ENCODE measurements at places on chromosomes 11 and 22.

DNA sequence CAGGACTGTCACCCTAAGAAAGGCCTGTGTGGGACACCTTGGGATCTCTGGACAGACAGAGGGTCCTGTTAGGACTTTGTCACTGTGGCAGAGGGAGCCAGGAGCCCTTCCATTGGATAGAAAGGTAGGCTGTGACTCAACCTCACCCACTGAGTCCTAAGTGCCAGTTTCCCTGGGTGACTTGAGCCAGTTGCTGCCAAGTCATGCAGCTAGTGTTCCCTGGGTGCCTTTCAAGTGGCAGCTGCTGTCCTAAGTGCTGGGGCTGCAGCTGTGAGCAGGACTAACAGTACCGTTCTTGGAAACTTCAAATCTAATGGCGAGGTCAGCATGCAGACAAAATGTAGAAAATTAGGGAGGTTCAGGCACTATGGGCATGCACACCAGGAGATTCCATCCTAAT lies 393.7 kb downstream of the TMEM135 start:
- no peak for DNase-seq

DNA sequence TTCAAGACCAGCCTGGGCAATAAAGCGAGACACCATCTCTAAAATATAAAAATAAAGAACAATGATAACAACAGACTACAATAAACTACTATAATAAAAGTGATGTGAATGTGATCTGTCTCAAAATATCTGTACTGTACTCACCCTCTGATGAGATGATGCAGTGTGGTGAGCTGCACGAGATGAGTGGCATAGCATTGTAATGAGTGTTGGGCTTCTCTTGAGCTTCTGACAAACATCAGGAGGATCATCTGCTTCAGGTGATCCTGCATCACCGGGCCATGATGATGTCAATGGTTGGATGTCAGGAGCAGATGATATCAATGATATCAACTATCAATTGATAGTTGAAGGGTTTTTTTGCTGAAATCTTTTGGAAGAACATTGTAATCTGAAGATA lies 52.4 kb upstream of the INCENP start:
- DNase-seq = no peak

DNA sequence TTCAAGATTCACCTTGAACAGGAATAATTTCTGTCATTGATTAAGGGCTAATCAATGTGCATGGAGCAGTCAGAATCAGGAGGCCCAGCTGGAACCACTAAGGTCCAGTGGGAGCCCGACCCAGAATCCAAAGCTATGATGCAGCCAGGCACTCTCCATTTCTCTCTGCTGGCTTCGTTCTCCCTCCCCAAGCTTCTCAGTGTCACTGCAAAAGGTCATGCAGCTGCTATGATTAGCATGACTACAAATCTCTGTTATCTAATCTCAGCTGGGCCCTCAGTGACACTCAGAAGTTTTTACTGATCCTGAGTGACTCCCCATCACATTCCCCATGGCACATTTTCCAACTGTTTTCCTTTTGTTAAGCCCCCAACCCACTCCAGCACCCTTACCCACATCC lies 31.1 kb upstream of the PRSS23 start:
- no peak for DNase-seq

- no peak for DNase-seq
Measured at GRCh38 chr11:125935056-125935455, 10.8 kb upstream of the VSIG10L2 start.

DNA sequence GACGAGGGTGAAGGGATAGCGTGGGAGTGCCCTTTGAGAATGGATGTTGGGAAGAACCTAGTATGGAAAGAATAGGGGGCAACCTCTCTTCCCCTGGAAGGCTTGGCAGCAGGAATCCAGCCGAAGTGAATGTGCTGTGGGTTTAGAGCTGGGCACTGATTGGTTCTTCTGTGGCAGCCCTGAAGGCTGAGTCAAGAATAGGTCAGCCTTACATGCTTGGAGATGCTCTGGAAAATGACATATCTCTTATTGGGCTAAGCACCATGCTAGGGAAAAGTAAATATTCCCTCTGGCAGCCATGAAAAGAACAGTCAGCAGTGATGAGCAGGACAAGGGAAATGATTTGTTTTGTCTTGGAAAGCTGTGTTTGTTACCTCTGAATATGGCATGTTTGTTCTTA lies 149.5 kb downstream of the COMMD9 start:
- DNase-seq = no peak

DNA sequence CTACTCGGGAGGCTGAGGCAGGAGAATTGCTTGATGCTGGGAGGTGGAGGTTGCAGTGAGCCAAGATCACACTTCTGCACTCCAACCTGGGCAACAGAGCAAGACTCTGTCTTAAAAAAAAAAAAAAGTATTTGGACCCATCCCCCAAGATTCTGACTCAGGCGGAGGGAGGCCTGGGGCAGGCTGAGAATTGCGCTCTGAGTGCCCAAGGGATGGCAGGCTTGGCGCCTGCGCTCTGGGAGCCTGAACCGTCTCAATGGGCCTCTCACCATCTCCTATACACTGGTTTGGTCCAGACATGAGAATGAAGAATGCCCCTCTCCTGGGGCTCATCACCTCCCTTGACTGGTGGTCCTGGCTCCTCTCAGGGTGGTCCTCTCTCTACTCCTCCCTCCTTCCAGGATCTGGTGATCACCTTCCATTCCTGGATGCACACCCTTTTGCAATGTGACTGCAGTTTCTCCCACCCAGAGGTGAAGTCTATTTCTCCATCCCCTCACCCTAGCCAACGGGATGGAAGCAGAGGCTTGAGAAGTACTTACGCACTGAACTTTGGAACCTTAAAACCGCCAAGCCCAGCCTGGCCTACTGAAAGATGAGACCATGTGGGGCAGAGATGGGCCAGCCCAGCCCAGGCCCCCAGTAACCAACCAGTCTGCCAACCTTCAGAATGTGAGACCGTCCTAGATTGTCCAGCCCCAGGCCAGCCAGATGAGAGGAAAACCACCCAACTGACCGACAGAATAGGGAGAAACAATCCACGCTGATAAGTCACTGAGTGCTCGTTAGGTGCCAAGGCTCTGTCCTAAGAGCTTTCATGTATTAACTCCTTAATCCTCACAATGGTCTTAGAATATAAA lies 4.9 kb downstream of the POLR3H start:
- no peak for DNase-seq

GRCh38 chr11:71502871-71503435 lies 24.1 kb upstream of the KRTAP5-7 start:
- DNase-seq = no peak

DNA sequence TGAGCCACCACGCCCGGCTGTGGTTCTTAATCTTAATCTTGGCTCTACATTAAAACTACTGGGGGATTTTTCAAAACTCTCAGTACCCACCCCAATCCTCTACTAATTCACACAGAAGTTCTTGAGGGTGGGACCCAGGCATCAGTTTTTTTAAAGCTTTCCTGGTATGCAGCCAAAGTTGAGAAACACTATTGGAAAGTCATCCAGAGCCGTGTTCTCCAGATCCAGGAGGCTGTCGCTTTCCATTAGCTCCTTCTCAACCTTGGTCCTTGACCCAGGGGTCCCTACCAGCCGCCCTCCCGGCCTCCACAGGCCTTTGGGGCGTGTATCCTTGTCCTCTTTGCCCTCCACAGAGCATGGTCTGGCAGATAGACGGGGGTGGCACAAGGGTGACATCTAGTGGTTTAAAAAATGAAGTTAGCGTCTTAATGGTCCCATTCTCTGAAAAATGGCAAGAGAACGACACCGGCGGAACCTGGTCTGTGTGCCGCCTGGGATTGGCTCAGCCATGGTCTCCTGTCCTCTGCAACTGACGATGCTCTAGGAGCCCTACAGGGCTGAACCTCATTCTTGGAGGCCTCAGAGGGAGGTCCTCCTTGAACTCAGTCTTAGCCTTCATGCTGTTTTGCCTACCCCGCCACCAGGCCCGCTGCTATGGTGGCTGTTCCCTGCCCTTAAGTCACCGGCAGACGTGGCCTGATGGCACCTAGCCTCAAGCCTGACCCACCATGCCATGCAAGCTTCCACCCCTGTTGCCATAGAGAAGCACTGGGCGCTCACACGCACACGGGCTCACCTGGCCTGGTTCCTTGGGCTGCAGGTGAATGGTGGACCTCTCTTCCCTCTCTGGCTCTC lies 152.0 kb upstream of the SYN3 start:
- no peak for DNase-seq

- DNase-seq = no peak
Measured at GRCh38 chr11:35474688-35475087, 50.7 kb downstream of the PAMR1 start.

DNA sequence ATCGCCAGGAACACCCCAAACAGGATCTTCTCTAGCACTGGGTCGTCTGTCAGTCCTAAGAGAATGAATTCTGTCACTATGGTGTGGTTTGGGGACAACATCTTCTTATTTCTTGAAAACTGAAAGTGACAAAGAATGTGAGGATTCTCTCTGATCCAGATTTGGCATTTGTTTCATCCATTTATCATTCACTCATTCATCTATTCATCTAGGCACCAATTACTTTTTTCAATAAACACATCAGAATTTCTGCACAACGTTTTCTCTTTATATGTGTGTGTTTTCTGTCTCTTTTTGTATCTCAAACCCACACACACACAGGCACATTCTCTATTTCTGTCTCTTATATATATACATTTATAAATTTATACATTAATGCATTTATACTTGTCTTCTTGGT lies at the start of gene OR5M10:
OR5M10 (minus strand) TSS at position 101 of the 400 bp plus-strand sequence; CDS start at position 101, 0 bp downstream.
- no peak for DNase-seq

DNA sequence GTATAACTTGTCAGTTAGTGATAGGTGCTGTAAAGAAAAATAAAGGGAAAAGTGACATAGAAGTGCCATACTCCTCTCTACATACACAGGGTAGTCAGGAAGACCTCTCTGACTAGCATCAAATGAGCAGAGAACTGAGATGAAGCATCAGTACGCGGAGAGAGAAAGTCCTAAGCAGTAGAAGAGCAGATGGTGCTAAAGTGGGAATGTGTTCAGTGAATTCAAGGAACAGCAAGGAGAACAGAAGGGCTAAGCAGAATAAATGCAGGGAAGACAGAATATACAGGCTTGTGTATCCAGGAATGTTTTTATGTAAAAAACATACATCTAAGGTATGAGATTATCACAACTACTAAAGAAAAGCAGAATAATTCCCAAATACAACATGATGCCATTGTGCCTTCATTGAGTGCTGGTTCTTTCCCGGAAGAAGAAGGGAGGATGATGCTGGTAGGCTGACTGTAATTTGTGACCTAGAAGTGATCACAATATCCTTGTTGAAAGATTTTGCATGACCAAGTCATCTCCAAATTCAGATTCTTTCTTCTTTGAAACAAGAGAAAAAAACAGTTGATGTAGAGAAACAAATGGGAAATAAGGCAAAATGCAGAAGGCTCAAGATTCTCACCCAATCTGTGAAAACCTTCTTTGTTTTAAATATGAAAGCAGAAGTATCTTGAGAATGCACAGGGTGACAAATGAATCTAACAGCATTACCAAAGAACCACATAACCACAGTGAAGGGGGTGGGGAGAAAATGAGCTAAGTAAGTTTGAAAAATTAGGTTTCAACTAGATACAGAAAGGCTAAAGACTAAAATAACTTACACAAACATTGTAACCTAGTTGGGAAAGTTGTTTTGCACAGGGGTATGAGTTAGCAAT lies 20.5 kb downstream of the MRE11 start:
- DNase-seq = no peak

DNA sequence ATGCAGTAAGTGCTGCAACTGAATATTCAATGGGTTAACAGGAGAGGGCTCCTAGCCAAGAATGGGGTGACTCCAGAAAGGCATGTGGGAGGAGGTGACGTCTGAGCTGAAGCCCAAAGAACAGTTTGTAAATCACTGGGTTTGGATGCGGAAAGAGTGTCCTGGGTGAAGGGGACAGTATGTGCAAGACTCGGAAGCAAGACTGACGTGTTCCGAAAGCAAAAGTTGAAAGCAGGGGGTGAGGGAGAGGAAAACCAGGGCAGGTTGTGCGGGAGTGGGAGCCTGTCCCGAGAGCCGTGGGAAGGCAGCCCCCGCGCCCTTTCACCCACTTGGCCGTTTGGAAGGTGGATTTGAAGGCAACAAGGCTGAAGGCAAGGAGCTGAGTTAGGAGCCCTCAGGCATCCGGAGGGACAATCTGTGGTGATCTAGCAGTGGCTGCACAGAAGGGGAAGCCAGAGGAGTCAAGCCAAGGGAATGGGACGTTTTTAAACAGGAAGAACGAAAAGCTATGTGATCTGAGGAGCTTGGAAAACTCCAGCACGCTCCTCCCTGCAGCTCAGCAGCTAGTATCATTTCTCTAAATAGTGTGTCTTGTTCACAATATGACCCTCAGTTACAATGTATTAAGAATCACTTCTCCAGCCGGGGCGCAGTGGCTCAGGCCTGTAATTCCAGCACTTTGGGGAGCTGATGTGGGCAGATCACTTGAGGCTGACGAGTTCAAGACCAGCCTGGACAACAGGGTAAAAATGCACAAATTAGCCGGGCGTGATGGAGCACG lies 7.7 kb downstream of the SLC25A18 start:
- DNase-seq = no peak

GRCh38 chr22:35839841-35840301 lies 122.2 kb downstream of the APOL5 start:
- DNase-seq = no peak

- no peak for DNase-seq
Measured at GRCh38 chr22:32764330-32765131, 37.0 kb upstream of the TIMP3 start.

DNA sequence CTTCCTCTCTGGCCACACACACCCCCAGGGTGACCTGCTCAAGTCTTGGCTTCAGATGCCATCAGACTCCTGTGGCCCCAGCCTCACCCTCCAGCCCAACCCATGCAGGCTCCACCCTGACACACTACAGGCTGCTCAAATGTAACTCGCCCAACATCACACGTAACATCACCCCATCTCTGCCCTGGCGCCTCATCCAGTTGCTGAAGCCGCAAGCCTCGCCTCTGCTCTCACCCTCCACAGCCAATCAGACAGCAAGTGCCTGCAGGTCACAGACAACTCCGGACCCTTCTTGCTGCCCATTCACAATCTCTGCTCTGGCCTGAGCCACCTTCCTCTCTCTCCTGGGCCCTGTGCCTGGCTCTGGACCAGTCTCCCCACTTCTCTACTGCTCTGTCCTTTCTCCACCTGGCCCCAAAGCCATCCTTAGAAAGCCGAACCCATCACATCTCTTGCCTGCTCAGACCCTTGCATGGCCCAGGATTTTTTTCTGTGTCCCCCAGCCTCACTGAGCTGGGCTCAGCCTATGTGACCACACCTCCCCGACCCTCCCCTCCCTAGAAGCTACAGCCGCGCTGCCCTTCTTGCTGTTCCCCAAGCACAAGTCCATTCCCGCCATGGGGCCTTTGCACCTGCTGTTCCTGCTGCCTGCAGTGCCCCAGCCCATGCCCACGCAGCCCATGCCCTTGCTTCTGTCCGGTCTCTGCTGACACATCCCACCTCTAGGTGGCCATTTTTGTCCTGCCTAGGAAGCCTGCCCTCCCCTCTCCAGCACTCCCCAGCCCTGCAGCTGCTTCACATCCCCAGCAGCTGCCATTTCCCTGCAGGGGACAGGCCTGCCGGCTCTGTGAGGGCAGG lies 333.9 kb downstream of the CTTN start:
- DNase-seq = no peak

GRCh38 chr11:61549177-61549576 lies 31.7 kb downstream of the SYT7 start:
- no peak for DNase-seq

- DNase-seq = no peak
Measured at GRCh38 chr11:119175493-119176077, 7.1 kb downstream of the NLRX1 start.

GRCh38 chr22:32986766-32987040 lies 71.5 kb downstream of the SYN3 start:
- DNase-seq = no peak

- no peak for DNase-seq
Measured at GRCh38 chr22:38766076-38766777, 10.4 kb upstream of the SUN2 start.

GRCh38 chr11:106159836-106160235 lies 82.4 kb downstream of the AASDHPPT start:
- no peak for DNase-seq

GRCh38 chr11:64291752-64292459 lies 804 bp downstream of the KCNK4 start:
- no peak for DNase-seq
